ENCODE measurements at places on chromosomes 1 and 21.
A peak's percentile ranks its signal among the peaks of the same experiment; 100 is the strongest.

DNA sequence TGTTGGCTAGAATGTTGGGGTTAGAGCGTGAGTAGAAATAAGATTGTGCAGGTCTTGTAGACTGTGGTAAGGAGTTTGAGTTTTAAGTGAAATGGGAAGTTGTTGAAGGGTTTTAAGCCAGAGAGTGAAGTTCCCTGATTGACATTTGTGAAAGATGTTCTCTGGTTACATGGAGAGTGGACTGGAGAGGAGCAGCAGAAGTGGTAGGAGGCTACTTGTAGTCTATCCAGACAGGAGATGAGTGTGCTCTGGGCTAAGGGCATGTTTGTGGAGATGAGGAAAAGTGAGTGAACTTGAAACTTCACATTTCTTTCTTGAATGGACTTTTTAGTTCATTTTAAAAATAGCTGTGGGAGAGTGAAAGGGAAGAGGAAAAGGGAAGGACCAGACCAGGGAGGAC is 37.0 kb downstream of the F3 start:
- DNase-seq, result no peak

- no peak for DNase-seq
Measured at GRCh38 chr1:171366085-171366484, 52.1 kb downstream of the FMO4 start.

- no peak for DNase-seq
Measured at GRCh38 chr1:193242000-193242399, 55.6 kb upstream of the B3GALT2 start.

- DNase-seq, result peak; percentile 86
Measured at GRCh38 chr1:148263128-148263905, 111.2 kb upstream of the NBPF11 start.

- no peak for DNase-seq
Measured at GRCh38 chr1:42013881-42014470, 95.3 kb upstream of the HIVEP3 start.

DNA sequence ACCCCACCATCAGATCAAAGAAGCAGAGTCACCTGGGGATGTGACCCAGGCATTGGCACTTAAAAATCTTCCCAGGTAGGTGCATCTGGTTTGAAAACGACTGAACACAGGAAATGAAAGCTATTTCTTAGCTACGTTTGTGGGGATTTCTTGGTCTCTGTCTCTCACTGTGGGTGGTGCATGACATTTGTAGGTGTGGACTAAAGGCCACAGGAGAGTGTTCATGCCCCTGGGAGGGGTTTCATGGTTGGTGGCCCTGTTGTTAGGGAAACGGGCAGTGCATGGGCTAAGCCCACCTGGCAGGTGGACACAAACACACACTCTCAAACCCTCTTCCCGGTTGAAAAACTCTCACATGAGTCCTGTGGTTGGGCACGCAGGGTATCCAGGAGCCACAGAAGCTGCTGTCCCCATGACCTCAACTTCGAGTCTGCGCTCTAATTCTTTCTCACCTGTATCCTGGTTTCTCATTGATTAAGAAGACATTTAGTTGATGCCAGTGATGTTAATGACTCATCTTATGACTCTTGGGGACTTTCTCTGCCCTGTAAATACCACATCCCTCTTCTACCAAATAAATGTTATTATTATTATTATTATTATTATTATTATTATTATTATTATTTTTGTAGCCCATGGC is 119.4 kb downstream of the MRPS6 start:
- no peak for DNase-seq

GRCh38 chr1:60402816-60403215 is 329.2 kb upstream of the C1orf87 start:
- no peak for DNase-seq

GRCh38 chr1:6498576-6499111 is 7.2 kb upstream of the PLEKHG5 start:
- no peak for DNase-seq

- no peak for DNase-seq
Measured at GRCh38 chr1:3593334-3593733, 18.0 kb downstream of the MEGF6 start.

- no peak for DNase-seq
Measured at GRCh38 chr1:33060579-33061083, 20.3 kb upstream of the AZIN2 start.

GRCh38 chr1:180264595-180264994 is 34.5 kb downstream of the LHX4 start:
- DNase-seq, result no peak

DNA sequence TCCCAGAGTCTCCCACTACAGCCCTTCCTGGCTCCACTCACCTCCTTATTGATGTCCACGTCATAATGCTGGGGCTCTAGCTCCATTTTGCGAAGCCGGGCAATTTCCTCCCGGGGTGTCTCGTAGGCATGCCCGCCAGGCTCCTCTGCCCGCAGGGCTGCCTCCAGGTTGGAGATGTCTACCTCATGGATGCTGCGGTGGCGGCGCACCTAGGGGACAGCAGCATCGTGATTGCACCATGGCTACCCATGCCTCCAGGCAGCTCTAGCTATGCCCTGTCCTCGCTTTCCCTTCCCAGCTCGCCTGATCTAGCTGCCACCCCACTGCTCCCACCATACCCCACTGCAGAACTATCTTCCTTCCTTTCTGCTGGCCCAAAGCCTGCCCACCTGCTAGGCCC is 15.1 kb upstream of the GOLT1A start:
- no peak for DNase-seq

GRCh38 chr1:154454386-154455120 is 47.5 kb upstream of the TDRD10 start:
- DNase-seq, result no peak

GRCh38 chr1:1355416-1355815 is 2.9 kb downstream of the MXRA8 start:
- no peak for DNase-seq

DNA sequence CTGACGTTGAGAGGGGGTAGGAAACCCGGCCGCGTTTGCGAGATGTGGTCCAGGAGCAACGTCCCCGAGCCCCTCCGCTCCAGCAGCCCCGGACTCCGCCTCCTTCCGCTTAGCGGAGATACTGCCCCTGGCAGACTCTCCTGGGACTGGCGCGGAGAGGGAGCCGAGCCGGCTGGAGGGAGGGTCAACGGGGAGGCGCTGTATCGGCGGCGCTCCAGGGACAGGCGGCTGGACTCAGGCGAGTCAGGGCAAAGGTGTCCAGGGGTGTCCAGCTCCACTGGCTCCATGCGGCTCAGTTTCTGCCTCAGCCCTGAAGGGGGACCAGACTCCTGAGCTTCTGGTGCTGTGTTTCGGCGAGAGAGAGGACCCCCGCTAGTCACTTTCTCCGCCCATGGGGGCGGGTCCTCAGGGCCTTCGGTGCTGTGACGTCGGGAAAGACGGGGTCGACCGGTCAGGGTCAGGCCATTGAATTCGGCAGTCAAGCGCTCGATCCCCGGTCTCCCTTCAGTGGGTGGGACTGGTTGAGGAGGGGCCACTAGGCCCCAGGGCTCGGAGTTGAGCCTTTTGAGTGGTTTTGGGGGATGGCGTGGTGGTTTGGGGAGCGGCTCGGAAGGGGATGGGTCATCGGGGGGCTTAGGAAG is 2.8 kb upstream of the LIX1L start:
- DNase-seq, result peak; percentile 74

DNA sequence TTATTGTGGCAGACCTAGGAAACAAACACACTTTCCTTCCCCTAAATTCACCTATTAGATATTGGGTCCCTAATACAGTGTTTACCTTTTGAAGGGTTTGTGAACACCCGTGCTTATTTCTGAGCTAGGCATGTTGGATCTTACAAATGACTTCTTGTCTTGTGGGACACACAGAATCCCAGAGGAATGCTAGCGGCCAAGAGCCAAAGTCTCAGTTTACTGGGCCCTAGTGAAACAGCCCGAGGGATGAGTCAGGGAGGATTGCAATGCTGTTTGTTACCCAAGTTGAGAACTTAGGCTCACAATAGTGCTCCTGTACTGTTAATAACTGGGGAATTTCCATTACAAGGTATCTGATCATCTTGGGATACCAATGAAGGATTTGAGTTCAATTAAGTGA is 100.1 kb upstream of the AKT3 start:
- no peak for DNase-seq

- no peak for DNase-seq
Measured at GRCh38 chr1:8633741-8634501, 183.5 kb downstream of the RERE start.

GRCh38 chr1:227841096-227841495 is 25.6 kb downstream of the PRSS38 start:
- DNase-seq, result no peak

- DNase-seq, result no peak
Measured at GRCh38 chr1:87512431-87512830, 183.8 kb downstream of the LMO4 start.

- no peak for DNase-seq
Measured at GRCh38 chr1:108521990-108522393, 37.9 kb upstream of the EEIG2 start.

- no peak for DNase-seq
Measured at GRCh38 chr21:28317177-28317950, 675.3 kb downstream of the LTN1 start.

DNA sequence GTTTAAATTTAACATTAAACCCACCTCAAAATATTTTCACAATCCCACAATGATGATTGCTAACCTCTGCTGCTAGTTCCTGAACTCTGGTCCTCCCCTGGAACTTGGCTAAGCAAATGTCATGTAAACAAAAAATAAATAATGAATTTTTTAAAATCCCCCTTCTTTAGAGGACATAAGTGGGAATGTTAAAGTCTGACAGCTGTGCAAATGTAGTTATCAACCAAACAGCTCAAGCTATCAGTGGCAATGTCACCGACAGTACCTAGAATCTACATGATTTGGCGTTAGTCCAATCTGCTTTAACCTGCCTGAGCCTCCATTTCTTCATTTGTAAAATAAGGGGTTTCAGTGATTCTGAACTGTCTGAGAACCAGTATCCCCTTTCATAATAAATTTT is 67.7 kb downstream of the GDAP2 start:
- DNase-seq, result no peak

DNA sequence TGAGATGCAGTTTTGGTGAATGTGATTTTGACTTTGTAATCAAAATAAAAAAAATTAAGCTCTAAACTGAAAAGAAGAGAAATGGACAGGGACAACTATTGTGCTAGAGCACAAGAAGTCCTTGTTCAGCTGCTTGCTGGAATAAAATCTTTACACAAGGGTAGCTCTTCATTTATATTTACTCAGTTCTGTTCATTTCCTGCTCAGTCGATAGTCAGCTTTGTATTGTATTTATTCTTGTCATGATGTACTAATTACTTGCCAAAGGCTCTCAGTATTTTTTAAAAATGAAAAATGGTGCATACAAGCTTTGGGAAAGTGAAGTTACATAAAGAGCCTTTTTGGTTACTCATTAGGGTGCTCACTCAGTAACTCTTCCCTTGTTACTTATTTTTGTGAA is 17.8 kb downstream of the F5 start:
- no peak for DNase-seq

GRCh38 chr1:91381844-91382243 is 22.8 kb downstream of the HFM1 start:
- DNase-seq, result no peak

GRCh38 chr21:14993115-14993514 is 71.7 kb downstream of the NRIP1 start:
- DNase-seq, result no peak

- no peak for DNase-seq
Measured at GRCh38 chr1:162003830-162004215, 19.8 kb downstream of the OLFML2B start.

GRCh38 chr1:173295995-173296394 is 88.9 kb upstream of the TNFSF4 start:
- no peak for DNase-seq

- DNase-seq, result no peak
Measured at GRCh38 chr1:9764550-9764949, 59.2 kb downstream of the CLSTN1 start.

- no peak for DNase-seq
Measured at GRCh38 chr1:180742663-180743062, 110.8 kb downstream of the XPR1 start.

DNA sequence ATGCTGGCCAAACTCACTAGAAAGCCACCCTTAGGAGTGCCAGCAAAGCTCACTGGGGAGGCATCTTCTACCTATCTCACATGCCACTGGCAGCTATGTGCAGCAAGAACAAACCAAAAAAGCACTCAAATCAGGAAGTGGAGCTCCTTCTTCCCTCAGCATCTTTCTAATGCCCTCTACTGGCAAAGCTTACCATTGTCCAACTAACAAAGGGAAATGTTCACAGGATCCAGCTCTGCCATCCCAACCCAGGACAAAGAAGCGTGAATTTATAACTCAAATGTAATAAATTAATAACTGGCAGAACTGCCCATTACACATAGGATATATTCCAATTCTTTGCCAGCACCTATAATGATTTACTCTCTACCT is 38.9 kb downstream of the LEPR start:
- DNase-seq, result no peak

GRCh38 chr1:118504867-118505266 is 319.8 kb upstream of the SPAG17 start:
- DNase-seq, result no peak

- DNase-seq, result no peak
Measured at GRCh38 chr1:223341121-223341520, 22.9 kb downstream of the SUSD4 start.

- no peak for DNase-seq
Measured at GRCh38 chr21:32523463-32523862, 61.9 kb downstream of the TCP10L start.

DNA sequence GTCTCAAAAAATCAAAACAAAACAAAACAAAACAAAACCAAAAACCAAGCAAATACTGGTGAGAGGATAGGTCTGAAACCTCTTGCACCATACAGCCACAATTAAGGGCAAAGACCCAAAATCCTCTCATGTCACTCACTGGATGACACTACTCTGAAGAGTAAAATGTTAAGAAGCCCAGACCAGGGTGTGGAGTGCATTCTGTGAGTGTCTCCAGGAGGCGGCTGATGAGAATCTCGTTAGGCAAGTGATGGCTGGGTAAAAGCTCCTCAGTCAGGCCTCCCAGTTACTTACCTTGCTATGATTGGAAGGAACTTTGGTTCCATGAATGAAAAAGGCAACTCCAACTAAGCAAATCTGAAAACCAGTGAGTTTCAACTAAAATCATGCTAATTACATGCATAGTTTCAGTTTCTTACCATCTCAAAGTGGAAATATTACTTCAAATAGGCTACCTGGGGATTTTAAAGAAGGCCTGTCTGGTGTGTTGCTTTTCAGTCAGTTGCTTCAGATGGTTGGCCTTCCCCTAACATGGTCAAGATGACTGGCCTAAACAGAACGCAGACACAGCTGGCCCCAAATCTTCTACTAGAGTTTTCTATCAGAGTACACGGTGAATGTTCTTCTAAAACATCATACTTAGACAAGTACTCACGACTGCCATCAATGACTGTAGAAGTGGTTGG is 95.1 kb downstream of the KIAA0319L start:
- no peak for DNase-seq

DNA sequence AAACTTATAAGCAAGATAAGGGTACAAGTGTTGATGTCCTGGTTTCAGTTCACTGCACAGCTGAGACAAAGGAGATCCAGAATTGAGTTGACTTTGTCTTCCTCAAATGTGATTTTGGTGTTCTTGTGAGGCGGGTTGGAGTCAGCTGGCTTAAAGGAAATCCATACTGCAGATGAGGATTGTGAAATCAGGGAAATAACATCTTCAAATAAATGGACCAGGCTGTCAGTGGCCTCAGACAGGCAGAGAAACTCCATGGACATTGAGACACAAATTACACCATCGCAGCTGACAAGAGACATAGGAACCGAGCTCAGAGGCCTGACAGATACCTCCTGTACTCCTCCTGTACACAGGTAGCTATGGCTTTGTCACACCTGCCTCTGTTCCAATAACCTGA is 27.0 kb upstream of the REG4 start:
- DNase-seq, result no peak
